ENCODE measurements at places on chromosomes 7 and 10. TPM values are rescaled to one million over a fixed set of nuclear protein-coding genes. Genes with fewer than 3 reads are reported as not detected.

DNA sequence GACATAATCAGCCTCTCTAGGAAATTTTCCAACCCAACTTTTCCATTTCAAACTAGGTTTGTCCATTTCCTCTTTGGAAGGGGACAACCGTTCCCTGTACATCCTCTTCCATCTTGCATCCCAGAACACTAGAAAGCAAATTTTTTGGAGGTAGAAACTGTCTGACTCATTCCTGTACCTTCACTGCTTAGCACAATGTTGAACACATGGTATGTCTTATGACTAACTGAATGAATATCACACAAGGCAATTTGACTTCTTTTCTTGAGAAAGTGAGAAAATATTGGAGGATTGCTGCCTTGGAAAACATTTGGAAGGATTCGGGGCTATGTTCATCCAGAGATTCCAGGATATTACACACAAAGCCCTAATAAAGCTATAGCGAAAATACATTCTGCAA, 289.1 kb downstream of the FGFR2 start:
- no peak for DNase-seq

- DNase-seq: no peak
These were observed 6.8 kb upstream of the NODAL start for GRCh38 chr10:70448236-70448635.

GRCh38 chr10:111756217-111757061, 427.1 kb downstream of the GPAM start:
- no peak for DNase-seq

DNA sequence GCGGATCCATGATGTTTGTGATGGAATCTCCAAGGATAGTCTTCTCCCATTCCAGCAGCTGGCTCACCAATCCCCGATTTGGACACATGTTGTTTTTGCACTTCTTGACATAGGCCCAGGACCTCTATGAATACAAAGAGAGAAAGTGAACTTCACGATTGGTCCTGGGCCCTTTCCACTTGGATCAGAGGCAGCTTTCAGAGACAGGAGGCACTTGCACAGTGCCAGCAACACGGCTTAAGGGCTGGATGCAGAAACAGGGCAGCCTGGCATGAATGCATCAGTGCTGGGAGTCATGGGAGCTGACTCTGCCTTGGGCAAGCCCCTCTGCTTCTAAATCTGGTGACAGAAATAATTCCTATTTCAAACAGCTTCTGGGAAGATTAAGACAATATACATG, 2.1 kb upstream of the TMEM120A start:
- DNase-seq: no peak

DNA sequence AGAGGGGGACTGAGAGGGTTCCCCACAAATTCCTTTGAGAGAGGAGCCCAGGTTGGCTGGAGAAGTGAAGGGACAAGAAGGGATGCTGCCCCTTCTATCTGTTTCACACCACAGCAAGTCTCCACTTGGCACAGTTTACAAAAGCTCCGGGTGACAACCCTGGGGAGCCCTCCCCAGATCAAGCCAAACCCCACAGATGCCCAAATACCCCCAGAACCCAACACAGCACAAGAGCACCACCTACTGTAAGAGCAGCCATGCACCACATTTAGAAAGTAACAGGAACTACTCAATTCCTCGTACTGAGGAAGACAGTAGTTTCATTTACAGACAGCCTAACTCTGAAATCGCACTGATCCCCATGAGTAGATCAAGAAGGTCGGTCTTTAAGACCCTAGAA, 67.8 kb upstream of the ATP6V0A4 start:
- no peak for DNase-seq

Gene MSS51
- total RNA-seq: 4.2 TPM

Gene TRIM74
- total RNA-seq: 0.16 TPM

Gene LRMDA
- total RNA-seq: 8.3 TPM
